ENCODE measurements at places on chromosomes 13 and 19.

GRCh38 chr13:110716247-110716515 is 2.7 kb downstream of the ING1 start:
- DNase-seq = peak; percentile 21

GRCh38 chr13:44921931-44922758 is 67.1 kb downstream of the NUFIP1 start:
- peak; percentile 100 for DNase-seq

DNA sequence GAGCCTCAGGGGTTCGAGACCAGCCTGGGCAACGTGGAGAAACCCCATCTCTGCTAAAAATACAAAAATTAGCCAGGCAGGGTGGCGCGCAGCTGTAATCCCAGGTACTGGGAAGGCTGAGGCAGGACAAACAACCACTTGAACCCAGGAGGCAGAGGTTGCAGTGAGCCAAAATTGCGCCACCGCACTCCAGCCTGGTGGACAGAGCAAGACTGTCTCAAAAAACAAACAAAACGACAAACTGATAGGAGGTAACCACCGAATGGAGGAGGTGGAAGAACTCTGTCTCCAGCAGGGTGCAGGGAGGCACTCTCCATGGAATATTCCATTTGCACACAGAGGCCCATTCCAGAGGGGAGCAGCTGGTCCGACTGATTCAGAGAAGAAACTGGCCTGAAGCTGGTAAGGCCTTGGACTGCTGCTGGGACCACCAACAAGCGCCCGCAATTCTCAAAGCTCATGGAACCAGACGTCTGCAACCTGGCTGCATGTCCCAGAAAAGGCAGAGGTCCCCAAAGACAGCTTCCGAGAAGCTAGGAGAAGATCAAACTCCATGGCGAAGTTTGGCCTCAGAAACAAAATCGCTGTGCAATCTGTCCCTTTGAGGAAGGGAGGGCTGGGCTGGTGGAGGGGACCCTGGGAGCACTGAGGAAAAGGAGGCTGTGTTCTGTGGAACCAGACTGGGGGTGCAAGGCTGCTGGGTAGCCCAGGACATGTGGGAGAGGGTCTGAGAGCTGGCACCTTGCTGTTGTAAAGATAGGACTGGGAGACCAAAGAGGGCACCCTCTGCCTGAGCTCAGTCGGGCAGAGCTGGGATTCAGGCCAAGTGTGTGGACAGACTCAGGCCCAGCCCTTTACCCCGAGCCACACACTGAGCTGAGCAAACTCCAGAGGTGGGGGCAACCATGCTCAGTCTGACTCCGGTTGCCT is 35.2 kb downstream of the SLC25A42 start:
- DNase-seq = no peak

DNA sequence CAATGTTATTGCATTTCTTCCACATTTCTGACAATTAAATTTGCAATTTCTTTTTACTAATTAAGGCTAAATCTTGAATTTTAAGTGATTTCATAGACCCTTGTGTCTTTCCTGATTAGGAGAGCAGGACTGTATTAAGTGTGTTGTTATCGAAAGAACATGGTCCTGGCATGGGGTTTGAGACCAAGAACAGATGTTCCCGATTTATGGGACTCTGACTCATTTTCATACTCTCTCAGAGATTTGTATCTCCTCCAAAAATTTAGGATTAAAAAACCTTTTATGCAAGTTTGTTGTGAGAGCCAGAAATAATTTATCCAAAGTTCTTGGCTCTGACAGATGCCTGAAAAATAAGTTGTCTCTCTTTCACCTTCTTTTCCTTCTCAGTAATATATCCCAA is 589.3 kb upstream of the ARGLU1 start:
- DNase-seq = no peak

- no peak for DNase-seq
Measured at GRCh38 chr19:802498-803098, 5.3 kb downstream of the PTBP1 start.

- peak; percentile 48 for DNase-seq
Measured at GRCh38 chr13:30308548-30308947, 1.2 kb upstream of the KATNAL1 start.

DNA sequence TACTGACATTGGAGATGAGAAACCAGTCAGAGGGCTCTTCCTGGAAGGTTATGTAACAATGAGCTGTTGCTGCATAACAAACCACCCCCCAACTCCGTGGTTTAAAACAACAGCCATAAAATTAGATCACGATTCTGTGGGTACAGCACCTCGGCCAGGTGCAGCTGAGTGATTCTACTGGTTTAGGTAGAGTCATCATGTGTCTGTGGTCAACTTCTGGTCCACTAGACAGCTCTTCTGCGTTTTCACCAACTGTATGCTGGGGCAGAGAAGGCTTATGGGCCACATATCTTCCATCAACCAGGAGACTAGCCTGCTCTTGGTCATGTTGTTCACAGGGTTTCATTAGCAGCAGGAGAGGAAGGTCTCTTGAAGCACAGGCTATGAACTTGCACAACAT is 585.5 kb downstream of the KCTD12 start:
- no peak for DNase-seq

- no peak for DNase-seq
Measured at GRCh38 chr13:80436571-80437169, 95.7 kb upstream of the SPRY2 start.

GRCh38 chr13:59437544-59438301 is 726.0 kb downstream of the DIAPH3 start:
- DNase-seq = no peak

DNA sequence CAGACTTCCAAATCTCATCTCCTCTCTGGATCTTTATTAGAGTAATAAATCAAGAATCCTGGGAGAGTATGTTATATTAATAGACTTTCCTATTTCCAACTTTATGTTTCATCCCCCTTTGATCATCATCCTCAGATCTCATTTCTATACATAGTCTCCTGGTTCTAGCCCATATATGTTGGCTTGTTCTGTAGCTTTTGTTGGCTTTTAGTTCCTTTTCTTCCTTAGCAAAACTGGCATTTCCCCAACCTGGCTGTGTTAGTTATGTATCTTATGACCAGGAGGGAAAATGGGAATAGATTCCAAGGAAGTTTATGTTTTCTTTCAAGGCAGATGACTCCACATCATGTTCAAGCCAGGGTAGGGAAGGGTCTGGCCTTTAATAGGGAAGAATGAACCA is 2464.5 kb downstream of the PCDH9 start:
- no peak for DNase-seq

DNA sequence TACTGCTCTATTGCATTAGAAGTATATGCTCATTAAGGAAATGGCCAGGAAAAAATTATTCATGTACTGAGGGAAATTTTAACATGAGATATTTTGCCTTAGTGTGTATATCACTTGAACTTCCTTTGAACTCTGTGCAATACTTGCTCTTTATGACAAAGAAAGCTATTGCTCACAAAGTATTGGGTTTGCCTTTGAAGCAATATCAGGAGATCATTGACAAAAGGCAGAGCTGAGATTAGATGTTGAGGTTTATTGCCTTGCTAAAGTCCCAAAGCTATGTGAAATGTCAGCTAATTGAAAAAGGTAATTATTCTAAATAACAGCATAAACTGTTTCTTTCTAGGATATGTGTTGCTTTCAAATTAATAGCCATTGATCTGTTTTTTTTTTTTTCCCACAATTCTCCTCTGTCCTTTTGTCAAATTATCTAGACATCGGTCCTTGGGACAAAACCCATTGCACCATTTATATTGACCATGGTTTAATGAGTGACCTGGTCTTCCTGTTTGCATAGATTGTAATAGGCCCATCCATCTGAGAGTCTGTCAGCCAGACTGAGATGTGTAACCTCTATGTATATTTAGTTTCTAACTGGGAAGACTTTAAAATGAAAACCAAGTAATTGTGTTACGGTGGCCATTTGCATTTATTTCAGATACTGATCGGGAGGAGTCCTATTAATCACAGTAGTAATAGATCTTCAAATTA is 752.7 kb upstream of the GPC6 start:
- DNase-seq = no peak

- no peak for DNase-seq
Measured at GRCh38 chr19:15235781-15236180, 3.5 kb upstream of the EPHX3 start.

- DNase-seq = no peak
Measured at GRCh38 chr19:8445488-8446001, 770 bp downstream of the HNRNPM start.

- DNase-seq = no peak
Measured at GRCh38 chr19:37470216-37470615, 1.1 kb downstream of the ZNF570 start.

GRCh38 chr13:80164462-80164861 is 176.5 kb downstream of the SPRY2 start:
- no peak for DNase-seq

Data from LHCN-M2 (cell line).